ENCODE measurements at places on chromosomes 2 and 18.

DNA sequence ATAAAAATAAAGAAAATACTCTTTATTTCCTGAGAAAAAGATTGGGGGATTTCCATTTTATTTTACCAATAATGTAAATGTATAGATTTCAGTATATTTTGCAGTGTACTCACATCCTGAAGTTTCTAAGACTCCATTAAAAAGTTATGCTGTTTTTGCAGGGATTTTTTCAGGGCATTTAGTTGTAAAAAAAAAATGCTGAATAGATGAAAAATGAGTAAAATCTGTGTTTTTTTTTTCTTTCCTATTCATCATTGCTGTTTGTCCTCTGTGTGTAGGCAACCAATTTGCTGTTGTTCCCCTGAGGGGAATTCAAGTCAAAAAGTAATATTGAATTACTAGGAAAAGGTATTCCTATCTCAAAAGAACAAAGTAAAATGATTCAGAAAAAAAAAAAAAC, 66.3 kb downstream of the MEIS1 start:
- DNase-seq: no peak

DNA sequence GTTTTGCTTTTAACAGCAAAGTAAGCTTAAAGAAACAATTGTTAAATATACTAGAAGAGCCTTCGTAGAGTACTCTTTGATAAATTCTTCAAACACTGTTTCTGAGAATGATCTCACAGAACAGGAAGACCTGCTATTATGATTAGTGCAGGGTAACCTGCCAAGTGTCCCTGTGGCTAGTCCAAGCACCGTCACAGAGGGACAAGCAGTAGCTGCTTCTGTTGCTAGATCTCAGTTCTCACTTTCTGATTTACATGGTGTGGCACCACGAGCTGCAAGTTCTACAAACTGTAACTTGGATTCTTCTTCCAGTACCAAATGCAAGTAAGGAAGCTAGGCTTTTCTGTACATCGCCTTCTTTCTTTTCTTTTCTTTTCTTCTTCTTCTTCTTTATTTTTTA, 121.5 kb downstream of the PIEZO2 start:
- no peak for DNase-seq

DNA sequence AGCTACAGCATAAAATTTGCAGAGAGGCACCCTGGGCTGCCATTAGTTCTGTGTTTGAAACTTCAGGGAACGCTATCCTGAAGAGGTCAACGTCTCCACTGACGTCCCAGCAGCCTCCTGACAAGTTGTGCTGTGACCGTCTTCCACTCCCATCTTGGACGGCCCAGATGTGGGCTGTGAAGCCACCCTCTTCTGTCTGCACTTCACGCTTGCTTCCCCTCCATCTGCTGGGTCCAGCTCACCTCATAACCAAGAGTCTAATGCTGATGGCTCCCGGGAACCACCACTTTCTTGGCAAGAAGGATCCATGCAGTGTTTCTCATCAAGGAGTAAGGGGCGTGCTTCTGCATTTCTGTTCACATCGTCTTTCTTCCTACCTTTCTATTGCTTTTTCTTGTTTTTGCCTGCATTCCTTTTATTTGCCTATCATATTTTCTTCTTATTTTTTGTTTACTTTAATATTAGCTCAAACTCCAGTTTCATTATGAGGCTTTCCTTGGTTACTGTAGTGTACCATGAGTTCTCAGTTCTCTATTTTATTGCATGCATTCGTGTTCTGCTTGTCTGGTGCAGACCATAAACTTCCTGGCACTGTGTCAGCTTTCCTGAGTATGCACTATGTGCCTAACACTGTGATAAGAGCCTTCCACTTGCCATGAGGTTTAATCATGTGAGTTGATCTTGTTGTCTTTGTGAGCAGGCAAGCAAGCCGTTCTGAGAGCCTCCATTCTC, 631.8 kb upstream of the RAB6C start:
- DNase-seq: no peak

DNA sequence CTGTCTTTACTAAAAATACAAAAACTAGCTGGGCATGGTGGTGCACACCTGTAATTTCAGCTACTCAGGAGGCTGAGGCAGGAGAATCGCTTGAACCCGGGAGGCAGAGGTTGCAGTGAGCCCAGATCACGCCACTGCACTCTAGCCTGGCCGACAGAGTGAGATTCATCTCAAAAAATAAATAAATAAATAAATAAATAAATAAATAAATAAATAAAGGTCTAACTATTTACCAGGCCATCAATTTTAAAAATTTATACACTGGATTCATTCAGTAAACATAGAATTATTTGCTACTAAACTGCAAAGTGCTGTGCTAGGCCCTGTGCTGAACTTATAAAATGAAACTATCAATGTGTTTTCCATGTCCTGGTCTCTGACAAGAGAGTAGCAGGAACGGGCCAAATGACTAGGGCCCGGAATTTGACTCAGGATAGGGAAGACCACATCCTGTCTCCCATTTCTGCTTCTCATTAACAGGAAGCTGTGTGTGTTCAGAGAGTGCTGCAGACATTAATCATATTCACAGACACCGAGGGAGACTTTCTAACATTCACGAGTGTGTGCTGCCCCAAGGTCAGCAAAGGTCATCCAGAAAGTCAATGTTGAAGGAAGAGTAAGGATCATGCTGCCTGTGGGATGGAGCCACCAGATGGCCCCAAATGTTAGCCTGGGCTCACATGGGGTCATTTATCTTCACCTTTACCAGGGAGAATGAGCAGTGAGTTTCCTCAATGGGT, 95.8 kb downstream of the SPP2 start:
- DNase-seq: peak; percentile 60

DNA sequence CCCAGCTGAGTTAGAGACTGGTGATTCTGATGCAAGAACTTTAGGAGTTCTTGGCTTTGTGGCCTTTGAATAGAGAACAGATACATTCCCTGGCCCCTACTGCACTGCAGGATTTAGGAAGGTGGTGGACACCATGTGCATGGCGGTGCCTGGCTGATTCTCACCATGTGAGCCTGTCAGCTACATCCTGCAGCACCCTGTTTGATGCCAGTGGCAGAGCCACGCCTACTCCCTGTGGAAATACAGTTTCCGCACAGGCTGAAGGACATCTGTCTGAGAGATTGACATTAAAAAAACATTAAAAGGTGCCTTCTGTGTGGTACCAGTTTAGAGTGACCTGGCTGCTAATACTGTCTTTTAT, 50.0 kb downstream of the KCNE4 start:
- DNase-seq: no peak

GRCh38 chr2:139819273-139819796, 1039.1 kb upstream of the NXPH2 start:
- DNase-seq: no peak

DNA sequence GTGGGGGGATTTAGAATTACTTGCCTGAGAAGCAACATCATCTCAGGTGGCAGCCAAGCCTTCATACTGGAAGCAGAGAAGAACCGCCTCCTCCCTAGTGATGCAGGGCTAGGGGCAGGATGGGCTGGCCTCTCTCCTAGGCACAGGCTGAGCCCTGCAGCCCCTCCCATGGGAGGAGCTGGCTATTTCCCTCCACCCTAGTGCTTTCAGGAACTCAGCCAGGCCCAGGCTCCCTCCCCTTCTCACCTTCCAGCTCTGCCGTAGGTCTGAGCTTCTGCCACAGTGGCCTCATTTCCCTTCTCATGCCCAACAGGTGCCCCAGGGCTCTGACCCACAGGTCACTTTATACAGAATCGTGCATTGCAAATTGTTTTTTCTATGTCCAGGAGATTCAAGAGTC, 31.0 kb downstream of the CENPA start:
- DNase-seq: no peak

GRCh38 chr18:28576941-28577340, 400.0 kb upstream of the CDH2 start:
- DNase-seq: no peak

GRCh38 chr2:109216332-109216731, 87.3 kb downstream of the SH3RF3 start:
- no peak for DNase-seq

DNA sequence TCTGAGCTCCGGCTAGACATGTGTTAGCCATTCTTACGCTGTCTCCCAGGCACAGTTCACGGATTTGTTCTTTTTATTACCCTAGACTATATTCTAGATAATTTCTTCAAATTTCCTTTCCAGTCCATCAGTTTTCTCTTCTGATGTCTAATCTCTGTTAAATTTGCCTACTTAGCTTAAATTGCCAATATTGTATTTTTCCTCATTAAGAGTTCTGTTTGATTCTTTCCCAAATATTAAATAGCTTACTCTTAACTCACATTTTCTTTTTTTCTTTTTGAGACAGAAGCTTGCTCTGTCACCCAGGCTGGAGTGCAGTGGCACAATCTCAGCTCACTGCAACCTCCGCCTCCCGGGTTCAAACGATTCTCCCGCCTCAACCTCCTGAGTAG, 21.2 kb downstream of the CROCC2 start:
- no peak for DNase-seq

DNA sequence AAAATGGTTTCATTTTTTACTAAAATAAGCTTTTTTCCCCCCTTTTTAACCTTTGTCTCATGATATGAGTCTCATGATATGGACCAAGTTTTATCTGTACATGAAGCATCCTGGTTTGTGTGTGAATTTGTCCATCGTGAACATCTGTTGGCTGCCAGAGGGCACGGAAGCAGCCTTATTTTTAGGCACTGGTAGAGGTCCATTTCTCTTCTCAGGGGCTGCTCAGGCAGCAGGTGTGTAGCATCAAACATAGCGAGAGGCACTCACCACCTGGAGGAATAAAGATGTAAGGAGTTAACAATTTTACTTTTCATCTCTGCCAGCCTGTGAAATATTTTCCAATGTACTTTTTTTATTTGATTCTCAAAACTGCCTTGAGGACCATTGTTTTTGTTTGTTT, 134.5 kb downstream of the RHBDD1 start:
- no peak for DNase-seq

DNA sequence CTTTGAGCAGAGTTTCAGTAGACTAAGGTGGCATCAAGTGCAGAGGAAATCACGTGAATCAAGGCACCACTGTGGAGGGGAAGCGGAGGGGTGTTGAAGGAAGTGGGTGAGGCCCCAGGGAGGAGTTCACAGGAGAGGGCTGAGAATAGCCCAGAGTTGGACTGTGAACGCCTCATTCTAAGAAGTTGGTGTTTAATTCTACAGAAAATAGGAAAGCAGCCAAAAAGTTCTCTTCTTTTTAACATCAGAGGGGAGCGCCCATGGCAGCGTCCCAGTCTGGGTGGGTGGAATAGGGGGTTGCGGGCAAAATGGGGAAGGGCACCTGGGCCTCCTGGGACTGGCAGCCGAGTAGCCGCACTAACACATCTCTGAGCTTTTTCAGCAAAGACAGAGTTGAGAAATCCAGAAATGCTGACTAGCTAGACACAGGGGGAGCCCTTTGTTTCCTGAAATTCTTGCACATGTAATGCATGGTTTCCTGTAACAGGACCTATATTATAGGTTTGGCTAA, 97.0 kb downstream of the NEB start:
- DNase-seq: no peak

DNA sequence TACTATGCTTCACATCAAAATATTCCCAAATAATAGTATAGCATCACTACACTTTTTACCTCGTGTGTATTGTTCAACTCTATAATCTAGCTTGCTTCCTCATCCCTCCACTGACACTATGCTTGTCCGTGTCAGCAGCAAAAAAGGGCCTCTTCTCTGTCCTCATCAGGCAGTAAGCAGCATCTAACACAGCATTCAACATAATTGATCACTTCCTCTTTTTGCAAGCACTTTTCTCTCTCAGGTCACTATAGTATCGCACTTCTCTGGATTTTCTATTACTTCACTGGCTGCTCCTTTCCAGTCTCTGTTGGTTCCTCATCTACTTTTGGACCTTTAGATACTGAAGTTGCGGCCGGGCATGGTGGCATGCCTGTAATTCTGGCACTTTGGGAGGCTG, 64.9 kb upstream of the ZSWIM2 start:
- no peak for DNase-seq

GRCh38 chr2:219699440-219699821, 72.0 kb downstream of the SLC4A3 start:
- DNase-seq: no peak

DNA sequence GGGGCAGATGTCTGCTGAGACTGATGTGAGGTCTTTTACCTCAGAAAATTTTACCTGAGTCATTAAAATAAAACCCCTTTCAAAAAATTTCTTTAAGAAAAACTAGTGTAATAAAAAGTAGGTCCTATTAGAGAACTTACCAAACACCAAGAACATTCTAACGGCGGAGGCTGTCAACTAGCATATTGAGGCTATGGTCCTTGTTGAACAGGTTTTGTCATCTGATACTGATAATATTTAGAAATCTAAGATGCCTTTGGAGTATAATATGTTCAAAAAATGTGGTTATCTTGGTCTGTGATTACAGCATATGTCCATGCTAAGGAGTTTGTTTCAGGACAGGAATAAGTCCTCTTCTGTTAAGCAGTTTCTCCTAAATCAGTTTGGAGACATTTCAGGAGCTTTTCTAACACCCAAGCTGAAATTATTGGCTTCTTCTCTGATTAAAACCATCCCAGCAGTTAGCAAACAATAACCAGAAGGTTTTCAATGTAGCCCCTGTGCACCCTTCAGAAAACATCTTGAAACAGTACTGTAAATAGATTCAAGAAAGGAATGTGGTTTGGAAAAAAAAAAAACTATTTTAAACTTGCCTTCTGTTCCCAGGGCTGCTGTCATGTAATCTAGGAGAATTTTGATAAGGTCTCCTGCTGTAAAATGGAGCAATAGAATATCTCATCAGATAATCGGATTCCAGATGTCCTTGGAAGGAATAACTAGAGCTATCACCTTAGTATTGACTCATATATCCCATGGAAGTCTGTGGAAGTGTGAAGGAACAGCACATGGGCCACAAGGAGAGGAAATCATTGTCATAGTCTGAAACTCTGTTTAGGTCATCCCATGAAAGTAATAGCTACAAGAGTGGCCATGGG, 58.7 kb upstream of the B3GNT2 start:
- no peak for DNase-seq

GRCh38 chr2:241373446-241373845, 17.4 kb downstream of the FARP2 start:
- DNase-seq: no peak

- peak; percentile 87 for DNase-seq
These were observed 502.3 kb downstream of the PID1 start for GRCh38 chr2:228768818-228769217.

DNA sequence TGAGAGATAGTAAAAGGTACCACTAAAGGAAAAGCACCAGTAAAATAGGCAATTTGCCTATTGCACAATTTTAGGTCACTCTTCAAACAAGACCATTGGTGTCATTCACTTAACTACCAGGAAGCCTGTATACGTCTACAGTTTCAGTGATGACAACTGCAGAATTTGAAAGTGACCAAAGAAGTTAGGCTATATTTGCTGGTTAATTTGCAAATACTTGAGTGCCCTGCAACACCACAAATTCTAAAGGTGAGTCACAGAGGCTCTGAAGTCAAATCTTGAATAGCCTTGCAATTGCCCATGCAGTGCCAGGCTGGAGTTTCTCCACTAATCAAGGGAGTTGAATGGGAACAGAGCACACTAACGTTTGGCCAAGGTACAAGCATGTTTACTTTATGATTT, 128.7 kb upstream of the CCDC68 start:
- no peak for DNase-seq

GRCh38 chr18:47163241-47163640, 12.9 kb downstream of the IER3IP1 start:
- peak; percentile 61 for DNase-seq

GRCh38 chr18:1133541-1133940, 228.9 kb downstream of the ADCYAP1 start:
- DNase-seq: no peak

- peak; percentile 93 for DNase-seq
These were observed 216.3 kb downstream of the C1D start for GRCh38 chr2:67846370-67847070.

- DNase-seq: peak; percentile 41
These were observed 24.2 kb upstream of the C2orf42 start for GRCh38 chr2:70214953-70215549.
